ENCODE measurements at places on chromosomes 4 and X. TPM values are rescaled to one million over a fixed set of nuclear protein-coding genes. Genes with fewer than 3 reads are reported as not detected.

DNA sequence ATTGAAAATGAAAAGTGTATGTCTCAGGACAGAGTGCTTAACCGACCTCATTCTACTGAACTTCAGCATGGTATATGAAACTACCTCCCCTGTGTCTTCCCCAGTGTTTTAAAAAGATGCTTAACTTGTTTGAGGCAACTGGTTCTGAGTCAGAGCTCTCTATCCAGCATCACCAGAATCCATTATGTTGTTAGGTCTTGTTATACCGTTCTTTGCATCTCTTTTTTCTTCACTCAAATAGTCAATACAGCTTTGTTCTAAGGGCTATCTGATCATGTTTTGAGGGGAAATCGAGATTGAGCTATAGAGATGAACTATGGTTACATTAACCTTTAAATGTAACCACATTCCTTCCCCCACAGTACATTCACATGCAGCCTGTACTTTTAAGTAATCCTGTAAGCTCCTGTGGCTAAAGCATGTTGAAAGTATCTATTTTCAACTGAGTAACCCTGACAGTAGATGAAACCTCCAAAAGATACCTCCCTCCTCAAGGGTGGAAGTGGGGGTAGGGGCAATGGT is 514.4 kb downstream of the RPA4 start:
- no peak overlapping the region for H3K27ac ChIP-seq
- peaks cover 4% of the 10 kb centered on the region for H3K36me3 ChIP-seq
- no peaks in the 10 kb centered on the region for H3K4me1 ChIP-seq
- no peaks in the 10 kb centered on the region for H3K27me3 ChIP-seq
- no peak overlapping the region for H3K4me3 ChIP-seq
- no peak for DNase-seq

DNA sequence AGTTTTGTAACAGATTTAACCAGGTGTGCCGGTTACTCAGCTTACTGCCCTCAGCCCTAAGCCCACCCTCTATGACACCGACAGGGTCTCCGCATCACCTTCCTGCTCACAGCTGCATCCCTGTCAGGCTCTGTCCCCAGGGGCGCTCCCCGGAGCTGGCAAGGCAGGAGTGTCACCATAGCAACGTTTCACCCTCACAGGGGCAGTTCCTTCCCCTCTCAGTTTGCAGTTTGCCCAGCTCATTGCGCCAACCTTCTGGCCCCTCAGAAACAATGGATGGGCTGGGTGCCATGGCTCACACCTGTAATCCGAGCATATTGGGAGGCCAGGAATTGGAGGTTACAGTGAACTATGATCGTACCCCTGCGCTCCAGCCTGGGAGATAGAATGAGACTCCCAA is 42.6 kb downstream of the RGS12 start:
- no peaks in the 10 kb centered on the region for H3K27me3 ChIP-seq
- H3K27ac ChIP-seq: no peak overlapping the region
- no peak overlapping the region for H3K4me3 ChIP-seq
- no peak for DNase-seq
- H3K36me3 ChIP-seq: no peaks in the 10 kb centered on the region

GRCh38 chrX:47217852-47218279 is 615 bp upstream of the CDK16 start:
- peak; percentile 100 for DNase-seq
- peaks cover 28% of the 10 kb centered on the region for H3K4me1 ChIP-seq
- H3K4me3 ChIP-seq: peak overlapping the region; percentile 79
- H3K36me3 ChIP-seq: peaks cover 27% of the 10 kb centered on the region

- no peaks in the 10 kb centered on the region for H3K27me3 ChIP-seq
- no peaks in the 10 kb centered on the region for H3K36me3 ChIP-seq
- no peak overlapping the region for H3K4me3 ChIP-seq
- H3K27ac ChIP-seq: no peak overlapping the region
- DNase-seq: peak; percentile 17
These were observed 16.6 kb downstream of the SAT1 start for GRCh38 chrX:23799469-23800065.

DNA sequence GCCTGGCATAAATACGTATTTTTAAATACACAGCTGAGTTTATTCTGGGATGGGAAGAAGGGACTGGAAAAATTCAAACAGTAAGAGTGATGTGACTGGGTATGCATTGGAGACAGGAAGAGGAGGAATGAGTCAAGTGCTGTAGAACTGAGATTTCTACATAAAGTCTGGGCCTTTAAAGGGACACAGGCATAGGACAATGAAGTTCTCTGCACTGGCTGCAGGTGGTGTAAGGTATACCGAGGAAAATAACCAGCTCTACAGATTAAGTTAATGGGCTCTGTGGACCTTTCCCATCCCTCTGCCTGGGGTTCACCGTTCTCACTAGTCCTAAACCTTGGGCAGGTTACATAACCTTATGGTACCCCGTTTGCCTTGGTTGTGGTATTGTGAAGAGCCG is 68.7 kb downstream of the DHX15 start:
- no peaks in the 10 kb centered on the region for H3K27me3 ChIP-seq
- no peak for DNase-seq
- H3K27ac ChIP-seq: no peak overlapping the region
- peaks cover 14% of the 10 kb centered on the region for H3K36me3 ChIP-seq

DNA sequence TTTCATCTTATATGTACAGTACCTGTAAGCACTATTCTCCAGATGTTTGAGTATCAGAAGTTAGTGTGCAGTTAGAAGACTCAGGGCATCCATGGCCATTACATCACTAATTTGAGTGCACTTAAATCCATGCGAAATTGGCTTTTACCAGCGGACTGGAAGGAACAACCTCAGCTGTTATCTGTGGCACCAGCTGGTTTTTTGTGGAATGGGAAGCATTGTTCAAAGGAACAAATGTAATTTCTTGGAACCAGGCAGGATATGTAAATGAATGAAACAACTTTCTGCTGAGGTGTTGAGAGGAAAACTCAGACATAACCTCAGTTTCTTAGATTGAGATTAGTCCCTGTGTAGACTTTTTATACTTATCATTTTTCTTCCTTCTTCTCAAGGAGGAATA is 60.2 kb downstream of the PDGFRA start:
- no peaks in the 10 kb centered on the region for H3K27me3 ChIP-seq
- no peak overlapping the region for H3K4me3 ChIP-seq
- H3K36me3 ChIP-seq: no peaks in the 10 kb centered on the region
- DNase-seq: no peak

GRCh38 chrX:136736690-136737089 is 44.0 kb downstream of the ARHGEF6 start:
- no peak for DNase-seq
- H3K4me3 ChIP-seq: no peak overlapping the region
- H3K36me3 ChIP-seq: peaks cover 61% of the 10 kb centered on the region

GRCh38 chrX:1487401-1487800 is 34.7 kb upstream of the ASMTL start:
- no peak overlapping the region for H3K27ac ChIP-seq
- H3K27me3 ChIP-seq: no peaks in the 10 kb centered on the region
- DNase-seq: no peak
- H3K4me3 ChIP-seq: no peak overlapping the region
- peaks cover 29% of the 10 kb centered on the region for H3K4me1 ChIP-seq

AMBN gene
- polyA plus RNA-seq: not detected

FBXO8 gene
- 6.5 TPM for polyA plus RNA-seq
